ENCODE measurements at places on chromosomes 2 and 18.

- no peak for DNase-seq
These were observed 179.0 kb downstream of the LPIN1 start for GRCh38 chr2:11925295-11926066.

- no peak for DNase-seq
These were observed 816.2 kb downstream of the NRXN1 start for GRCh38 chr2:50215736-50216135.

DNA sequence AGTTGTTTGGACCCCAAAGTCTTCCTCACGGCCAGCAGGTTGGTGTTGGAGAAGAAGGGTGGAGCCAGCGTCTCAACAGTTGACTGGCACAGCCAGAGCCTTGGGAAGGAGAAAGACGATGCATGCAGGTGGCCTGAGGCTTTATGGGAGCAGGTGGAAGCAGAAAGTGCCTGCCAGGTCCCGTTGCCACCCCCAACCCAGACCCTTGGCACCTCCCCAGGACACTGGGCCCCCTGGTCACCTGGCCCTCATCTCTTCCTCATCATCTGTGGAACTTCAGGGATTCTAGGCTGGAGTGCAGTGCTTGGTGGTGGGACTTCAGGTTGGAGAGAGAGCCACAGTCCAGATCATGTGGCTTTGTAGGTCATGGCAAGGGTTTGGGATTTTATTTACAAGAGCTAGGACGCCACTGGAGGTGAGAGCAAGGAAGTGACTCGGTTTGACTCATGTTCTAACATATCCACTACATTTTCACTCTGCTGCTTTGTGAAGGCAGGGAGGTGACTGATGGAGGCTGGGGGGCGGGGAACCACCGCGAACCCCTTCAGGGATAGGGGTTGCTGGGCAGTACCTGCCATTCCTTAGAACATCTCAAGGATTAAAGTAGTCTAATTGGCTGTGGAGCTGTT is 62.5 kb upstream of the B3GNT7 start:
- no peak for DNase-seq

GRCh38 chr18:10896851-10897250 is 252.5 kb downstream of the PIEZO2 start:
- DNase-seq = no peak

- DNase-seq = no peak
These were observed 344.8 kb downstream of the TGIF1 start for GRCh38 chr18:3794537-3795348.

- DNase-seq = no peak
These were observed 84.2 kb upstream of the NCK2 start for GRCh38 chr2:105660489-105660888.

DNA sequence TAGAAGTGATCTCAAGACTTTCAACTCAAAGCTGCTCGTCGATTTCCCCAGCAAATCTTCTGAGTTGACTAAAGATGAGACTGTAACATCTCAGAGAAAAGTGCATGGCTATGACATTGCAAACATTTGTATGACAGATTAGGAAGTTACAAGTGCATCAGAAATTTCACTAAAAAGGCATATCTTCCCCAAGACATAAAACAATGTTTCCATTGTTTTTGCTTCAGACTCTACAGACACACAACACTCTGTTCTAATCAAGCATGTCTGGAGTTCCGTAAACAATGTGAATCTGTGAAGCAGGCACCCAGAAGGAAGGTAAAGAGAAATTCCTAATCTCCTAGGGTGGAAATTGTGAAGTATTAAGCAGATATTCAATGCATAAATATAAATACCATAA is 144.6 kb upstream of the LYPD1 start:
- no peak for DNase-seq
